ENCODE measurements at places on chromosomes 13 and 19.

DNA sequence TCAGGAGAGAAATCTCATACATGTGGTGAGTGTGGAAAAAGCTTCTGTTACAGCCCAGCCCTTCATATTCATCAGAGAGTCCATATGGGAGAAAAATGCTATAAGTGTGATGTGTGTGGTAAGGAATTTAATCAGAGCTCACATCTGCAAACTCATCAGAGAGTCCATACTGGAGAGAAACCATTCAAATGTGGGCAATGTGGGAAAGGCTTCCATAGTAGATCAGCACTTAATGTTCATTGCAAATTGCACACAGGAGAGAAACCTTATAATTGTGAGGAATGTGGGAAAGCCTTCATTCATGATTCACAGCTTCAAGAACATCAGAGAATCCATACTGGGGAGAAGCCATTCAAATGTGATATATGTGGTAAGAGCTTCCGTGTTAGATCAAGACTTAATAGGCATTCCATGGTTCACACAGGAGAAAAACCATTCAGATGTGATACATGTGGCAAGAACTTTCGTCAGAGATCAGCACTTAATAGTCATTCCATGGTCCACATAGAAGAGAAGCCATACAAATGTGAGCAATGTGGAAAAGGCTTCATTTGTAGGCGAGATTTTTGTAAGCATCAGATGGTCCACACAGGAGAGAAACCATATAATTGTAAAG is 15.2 kb downstream of the ZNF221 start:
- DNase-seq: no peak

DNA sequence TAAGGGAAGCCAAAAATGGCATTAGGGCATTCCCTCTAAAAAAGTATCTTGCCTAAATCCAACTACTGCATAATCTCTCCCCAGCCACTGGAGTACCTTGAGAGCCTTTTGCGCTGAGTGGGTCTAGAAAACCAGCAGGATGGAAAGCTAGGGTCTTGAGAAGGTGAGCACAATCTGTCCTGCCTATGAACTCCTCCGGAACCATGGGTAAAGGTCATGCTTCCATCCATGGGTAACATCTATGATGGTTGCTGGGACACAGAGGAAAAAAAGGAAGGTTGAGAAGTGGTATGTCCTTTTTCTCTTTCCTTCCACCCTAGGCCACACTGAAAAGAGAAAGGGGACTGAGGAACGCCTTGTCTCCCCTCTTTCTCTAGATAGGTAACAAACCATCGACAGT is 52.4 kb downstream of the ZNF676 start:
- peak; percentile 50 for DNase-seq

- no peak for DNase-seq
Measured at GRCh38 chr19:3580156-3580934, 4.9 kb upstream of the GIPC3 start.

GRCh38 chr13:100338275-100338674 is 249.4 kb downstream of the PCCA start:
- DNase-seq: no peak

DNA sequence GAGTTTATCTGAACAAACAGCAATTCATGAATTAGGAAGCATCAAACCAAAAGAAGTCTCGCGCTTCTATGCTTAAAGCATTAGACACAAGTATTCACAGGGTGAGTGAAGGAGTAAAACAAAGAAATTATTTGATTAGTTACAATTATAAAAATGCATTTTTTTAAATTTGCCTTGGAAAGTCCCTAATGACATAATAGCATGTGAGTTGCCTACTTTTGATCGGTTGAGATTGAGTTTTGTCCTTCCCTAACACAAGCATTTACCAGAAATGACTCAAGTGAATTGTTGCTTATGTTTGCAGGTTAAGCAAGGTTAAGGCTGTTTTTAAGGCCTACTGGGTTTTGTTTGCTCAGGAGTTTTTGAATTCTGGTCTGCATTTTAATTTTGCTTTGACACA is 389 bp upstream of the ZNF649 start:
- no peak for DNase-seq

- no peak for DNase-seq
Measured at GRCh38 chr19:44603201-44603945, 10.0 kb upstream of the IGSF23 start.

DNA sequence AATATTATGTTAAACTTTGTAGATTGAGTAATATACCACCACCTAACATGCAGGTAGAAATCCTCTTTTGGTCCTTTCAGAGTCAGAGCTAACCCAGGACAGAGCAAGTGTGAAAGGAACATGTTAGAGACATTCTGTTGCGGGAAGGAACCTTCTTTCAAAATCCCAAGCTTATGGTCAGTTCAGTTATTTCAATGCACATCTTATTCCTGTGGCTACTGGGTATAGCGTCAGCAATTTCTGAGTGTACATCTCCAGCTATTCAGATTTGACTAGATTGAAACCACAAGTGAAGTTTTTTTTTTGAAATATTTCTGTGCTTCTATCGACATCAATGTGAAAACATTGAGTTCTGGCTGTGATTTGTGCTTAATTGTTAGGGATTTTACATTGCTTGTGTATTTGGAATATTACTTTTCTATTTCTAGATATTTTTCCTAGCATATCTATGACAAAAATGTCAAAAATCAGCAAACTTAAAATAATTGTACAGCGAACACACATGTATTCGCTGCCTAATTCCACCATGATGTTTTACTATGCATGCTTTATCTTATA is 165.3 kb downstream of the LMO7 start:
- no peak for DNase-seq

DNA sequence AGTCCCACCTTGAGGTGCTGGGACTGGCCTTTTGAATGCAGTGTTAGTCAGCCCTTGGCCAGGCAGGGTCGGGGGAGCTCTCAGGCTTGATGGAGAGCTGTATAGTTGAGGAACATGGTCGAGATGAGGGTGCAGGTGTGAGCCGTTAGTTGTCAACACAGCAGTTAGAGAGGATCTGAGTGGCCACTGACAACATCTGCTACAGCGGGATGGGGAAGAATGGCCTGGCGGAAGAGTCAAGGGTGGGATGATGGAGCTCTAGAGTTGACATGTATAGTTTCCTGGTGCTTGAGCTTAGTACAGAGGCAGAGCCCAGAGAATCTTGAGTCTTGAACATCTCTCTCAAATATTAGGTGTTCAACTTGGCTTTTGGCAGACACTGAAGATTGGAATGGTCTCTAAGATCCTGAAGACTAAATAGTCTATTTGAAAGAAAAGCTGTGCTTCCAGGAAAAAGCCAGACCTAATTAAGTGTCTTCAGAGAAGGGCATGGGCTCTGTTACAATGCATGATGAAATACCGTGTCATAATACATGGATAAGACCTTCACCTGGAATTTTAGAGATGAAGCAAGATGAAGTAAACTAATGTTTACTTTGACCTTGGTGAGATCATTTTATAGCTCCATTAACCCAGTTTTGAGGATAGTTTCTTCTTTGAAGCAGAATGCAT is 9.7 kb downstream of the PCCA start:
- DNase-seq: no peak

DNA sequence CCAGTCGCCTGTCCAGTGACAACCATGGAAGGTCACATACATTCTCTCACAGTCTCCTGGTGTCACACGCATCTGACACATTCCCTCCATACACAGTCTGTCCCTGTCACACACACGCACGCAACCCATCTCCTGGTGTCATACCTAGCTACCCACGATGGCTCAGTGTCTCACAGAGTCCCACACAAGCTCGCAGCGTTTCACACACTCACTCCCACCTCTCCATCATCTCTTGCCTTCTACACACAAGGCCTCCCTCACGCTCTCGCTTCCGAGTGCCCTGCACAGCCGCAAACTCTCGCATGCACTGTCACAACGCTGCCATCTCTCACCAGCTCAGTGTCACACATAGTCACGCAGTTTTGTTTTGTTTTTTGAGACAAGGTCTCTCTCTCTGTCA is 1.2 kb upstream of the GNG8 start:
- no peak for DNase-seq

DNA sequence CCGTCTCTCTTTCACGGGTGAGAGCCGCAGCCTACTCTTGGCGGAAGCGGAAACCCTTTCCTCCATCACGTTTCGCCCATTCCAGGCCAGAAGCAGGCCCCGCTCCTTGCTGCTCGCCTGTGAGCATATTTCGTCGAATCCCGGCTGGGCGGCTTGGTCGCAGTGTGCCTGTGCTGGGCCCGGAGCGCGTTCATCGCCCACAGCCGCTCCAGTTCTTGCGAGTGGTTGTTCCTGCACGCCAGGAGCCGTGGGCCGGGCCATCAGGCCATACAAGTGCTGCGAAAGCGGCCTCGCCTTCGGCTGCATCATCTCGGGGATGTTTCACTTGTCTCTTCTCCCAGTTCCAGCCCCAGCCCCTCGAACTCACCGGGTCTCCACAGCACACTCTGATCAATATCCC is 65.0 kb downstream of the ZNF627 start:
- DNase-seq: peak; percentile 24

DNA sequence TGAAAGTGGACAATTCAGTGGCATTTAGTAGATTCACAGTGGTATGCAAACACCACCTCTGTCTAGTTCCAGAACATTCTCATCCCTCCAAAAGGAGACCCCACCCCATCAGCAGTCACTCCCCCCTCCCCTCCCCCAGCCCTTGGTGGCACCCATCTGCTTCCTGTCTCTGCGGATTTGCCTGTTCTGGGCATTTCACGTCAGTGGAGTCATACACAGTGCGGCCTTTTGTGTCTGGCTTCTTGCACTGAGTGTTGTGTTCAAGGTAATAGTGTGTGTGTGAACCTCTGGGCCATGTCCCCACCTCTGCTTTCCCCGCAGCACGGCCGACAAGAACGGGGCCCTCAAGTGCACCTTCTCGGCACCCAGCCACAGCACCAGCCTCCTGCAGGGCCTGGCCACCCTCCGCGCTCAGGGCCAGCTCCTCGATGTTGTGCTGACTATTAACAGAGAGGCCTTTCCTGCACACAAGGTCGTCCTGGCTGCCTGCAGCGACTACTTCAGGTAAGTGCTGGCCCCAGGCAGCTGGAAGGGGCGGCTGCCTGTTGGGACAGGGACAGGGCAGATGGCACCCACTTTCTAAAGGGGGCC is 19.4 kb upstream of the CRTC1 start:
- no peak for DNase-seq

DNA sequence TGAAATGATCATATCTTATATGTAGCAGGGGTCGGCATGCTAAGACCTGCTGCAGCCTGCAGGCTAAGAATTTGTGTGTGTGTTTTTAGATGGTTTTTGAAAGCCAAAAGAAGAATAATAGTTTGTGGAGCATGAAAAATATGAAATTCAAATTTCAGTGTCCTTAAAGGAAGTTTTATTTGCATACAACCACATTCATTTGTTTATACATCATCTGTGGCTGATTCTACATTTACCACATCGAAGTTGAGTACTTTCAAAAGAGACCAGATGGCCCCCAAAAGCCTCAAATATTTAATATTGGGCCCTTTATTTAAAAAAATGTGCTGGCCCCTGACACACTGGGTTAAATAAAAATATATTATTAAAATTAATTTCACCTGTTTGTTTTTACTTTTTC is 1.3 kb downstream of the HAS1 start:
- no peak for DNase-seq

DNA sequence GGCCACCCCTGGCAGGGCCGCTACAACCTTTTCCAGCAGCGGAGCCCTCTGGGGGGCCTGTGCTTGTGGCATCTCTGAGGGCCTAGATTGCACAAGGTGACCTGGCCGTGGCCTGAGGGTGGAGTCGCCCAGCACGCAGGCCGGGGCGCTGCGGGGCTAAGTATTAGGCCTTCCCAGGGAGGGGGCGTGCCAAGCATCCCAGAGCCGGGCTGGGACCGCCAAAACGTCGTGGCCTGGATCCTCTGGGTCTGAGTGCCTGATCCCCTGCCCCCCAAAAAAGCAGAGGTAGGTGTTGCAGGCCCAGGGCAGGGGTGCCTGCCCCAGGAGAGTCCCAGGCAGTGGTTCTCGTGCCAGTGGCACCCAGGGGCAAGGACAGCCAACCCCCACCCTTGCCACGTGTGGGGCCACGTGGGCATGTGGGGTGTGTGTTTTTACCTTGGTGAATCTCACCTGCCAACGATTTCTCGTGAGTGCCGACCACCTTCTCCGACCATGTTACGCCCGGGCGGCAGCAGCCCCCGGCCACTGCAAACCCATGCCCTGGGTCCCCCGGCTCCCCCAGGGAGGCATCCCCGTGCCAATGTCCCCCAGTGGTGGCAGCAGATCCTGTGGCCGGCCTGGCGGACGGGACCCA is 12.6 kb upstream of the GNA15 start:
- DNase-seq: no peak

DNA sequence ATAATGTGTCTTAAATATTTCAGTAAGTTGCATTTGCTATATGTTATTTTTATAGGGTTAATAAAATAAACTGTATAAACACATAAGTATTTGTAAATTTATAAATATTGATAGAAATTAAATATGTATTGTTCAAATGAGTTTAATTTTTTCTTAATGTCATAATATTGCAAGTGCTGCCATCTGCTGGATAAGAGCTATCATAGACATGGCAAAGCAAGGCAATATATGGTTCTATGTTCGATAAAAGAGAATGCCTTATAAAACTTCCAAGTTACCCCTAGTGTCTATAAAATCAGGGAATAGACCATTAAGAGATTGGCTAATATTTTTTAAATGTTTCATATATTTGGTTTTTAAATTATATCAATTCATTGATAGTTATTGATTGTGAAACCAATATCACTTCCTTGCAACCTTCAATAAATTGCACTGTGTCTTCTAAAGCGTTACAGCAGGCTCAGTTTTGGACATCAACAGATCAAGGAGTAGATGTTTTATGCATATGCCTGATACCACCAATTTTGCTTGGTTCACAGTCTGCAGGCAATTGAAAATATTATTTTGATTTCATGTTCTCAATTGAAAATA is 29.0 kb upstream of the SLITRK6 start:
- peak; percentile 47 for DNase-seq

DNA sequence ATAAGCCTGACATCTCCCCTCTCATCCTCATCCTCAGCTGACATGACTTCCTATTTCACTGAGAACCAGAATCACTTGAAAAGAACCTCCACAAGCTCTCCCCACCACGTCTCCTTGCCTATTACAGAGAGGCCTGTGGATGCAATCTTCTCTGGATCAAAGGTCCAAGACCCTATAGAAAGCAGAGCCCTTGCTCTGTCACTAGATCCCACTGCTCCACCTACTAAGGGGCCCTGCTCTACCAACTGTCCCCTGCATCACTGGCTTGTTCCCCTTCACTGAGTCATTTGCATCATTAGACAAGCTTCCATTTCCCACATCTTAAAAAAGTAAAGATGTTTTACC is 40.8 kb downstream of the RCBTB2 start:
- no peak for DNase-seq

All from GM23338 (cell line).